ENCODE measurements at places on chromosomes 5 and 9.
A peak's percentile ranks its signal among the peaks of the same experiment; 100 is the strongest.

DNA sequence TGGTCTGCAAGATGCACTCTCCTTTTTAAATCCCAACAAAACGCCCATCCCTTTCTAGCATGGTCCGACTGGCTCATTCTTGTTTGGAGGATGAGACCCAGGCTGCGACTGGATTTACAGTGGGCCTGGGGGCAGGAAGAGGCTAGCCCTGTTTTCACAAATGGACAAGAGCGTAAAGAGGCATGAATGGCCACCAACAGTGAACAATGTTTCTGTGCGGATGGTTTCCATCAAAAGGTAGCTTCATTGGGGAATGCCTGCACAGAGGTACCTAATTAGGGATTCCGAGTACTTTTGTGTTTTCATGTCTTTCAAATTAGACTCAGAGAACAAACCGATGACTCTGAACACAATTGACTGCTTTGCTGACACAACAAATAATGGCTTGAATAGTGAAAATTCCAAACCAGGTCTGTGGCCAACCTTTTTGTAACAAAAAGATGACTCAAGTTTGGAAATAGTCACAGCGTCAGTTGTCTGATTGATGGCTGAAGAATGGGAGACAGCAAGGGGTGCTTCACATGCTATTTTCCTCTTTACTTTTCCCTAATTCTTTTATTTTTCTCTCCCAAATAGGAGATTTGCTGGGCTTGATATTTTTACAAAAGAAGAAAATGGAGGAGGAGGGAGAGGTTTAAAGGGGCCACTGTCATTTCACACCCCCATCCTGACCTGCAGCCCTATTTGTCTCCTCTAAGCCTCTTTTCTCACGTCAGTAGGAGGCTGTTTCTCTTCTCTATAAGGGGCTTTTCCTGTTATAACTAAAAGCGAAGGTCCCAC, 208.1 kb upstream of the S1PR3 start:
- no peak for DNase-seq

- no peak for DNase-seq
Observed at GRCh38 chr5:55540024-55540423, 5.3 kb upstream of the PLPP1 start.

DNA sequence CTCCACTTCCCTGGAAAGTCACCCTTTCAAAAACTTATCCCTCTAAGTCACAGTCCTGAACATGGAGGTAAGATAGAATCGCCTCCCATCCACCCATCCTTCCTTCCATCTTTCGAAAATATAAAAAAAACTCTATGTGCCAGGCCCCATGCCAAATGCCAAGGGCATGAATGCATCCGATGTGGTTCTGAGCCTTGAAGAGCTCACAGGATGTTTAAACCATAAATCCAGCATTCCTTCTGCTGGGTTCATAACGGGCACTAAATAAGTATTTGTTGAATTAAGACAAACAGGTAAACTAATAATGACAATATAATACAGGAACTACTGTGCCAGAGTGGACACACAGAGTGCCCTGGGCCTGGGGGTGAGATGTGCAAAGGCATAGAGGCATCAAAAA, 147.3 kb downstream of the TTLL11 start:
- DNase-seq, result no peak

GRCh38 chr5:134874831-134875655, 872 bp downstream of the TXNDC15 start:
- peak; percentile 71 for DNase-seq

Measured in kidney (tissue), 22 donors.